Substantia nigra (tissue), 51 donors: ENCODE measurements at places on chromosomes 11 and 22.

DNA sequence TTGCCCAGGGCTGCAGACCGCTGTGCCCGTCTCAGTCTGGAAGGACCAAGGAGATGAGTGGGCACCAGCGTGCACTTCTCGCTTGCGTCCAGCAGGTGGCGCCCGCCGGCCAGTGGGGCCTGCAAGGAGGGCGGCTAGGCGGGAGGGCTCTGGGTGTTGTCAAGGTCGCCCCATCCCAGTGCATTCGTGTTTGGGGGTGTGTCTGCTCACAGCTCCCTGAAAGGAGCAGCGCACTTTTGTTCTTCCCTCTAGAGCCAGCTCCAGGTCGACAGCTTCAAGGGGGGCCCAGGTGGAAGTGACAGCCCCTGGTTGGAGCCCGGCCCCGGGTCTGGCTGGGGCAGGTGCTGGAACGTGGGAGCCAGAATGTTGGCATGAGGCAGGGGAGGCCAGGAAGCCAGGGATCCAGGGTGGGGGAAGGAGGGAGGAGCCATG lies 23.4 kb upstream of the MPPED1 start:
- peak; percentile 48 for DNase-seq

DNA sequence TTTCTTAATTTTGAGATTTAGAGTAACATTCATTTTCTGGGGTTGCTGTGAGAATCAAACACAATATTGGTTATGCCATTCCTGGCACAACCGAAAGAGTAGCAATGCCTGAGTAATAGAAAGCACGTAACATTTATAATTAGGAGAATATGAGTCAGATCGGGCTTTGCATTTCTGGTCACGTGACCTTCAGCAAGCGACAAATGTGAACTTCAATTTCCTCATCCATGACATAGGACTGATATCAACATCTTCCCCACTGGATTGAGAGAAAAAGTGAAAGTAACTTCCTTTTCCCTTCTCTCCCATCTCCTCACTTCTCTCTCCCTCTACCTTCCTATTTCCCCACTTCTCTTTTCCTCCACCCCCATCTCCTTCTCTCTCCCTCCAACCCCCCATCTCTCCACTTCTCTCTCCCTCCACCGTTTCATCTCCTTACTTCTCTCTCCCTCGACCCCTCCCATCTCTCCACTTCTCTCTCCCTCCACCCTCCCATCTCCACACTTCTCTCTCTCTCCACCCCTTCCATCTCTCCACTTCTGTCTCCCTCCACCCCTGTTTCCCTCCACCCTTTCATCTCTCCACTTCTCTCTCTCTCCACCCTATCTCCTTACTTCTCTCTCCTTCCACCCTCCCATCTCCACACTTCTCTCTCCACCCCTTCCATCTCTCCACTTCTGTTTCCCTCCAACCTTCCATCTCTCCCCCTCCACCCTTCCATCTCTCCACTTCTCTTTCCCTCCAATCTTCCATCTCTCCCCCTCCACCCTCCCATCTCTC lies 33.5 kb upstream of the CAT start:
- no peak for DNase-seq

GRCh38 chr11:19012636-19013035 lies 47.9 kb downstream of the MRGPRX2 start:
- no peak for DNase-seq

GRCh38 chr11:33742249-33742851 lies 6.1 kb upstream of the CD59 start:
- no peak for DNase-seq

DNA sequence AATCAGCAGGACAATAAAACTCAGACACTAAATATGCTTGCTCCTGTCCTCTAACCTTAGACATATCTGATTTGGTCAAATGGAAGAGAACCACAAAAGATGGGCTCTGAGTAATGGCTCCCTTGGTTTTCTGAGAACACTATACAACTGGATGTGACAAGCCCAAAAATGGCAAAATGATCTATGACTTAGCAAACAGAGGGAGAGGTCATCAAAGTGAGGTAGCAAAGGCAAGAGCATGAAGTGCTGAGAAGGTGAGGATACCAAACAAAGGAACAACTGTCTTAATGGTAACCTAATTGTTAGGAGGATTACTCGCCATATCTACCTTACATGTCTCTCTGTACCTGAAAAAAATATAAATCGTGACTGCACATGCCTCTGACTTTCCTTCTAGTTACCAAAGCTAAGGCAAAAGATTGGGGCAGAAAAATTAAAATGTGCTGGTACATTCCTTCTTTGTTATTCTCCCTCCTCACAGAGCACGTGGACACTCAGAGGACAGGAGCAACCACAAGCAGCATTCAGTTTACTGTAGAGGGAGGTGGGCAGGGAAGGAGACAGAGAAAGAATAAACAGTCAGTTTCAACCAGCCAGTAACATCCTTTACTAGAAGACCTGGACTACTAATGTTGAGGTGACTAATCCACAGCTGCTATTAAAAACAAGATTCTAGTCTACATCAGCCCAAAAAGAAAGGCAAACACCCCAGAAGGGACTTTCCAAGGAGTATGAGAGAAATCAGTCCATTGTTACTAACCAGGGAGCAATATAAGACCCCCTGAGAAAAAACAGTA lies 88.8 kb downstream of the AMBRA1 start:
- DNase-seq, result no peak

- no peak for DNase-seq
These were observed 5.1 kb downstream of the FBLN1 start for GRCh38 chr22:45507798-45508197.
